ENCODE measurements at places on chromosomes 3 and 15. TPM values are rescaled to one million over a fixed set of nuclear protein-coding genes. Genes with fewer than 3 reads are reported as not detected.

Gene BNC1
- total RNA-seq = not detected

Gene GNAT1
- not detected for total RNA-seq

Gene CFAP44
- total RNA-seq = 8.8 TPM

Gene SMC4
- total RNA-seq = 32.2 TPM

Gene SUCNR1
- total RNA-seq = 0.69 TPM

Gene DOCK3
- 1.3 TPM for total RNA-seq

Gene TMEM212
- not detected for total RNA-seq

Gene TMC3
- total RNA-seq = 0.06 TPM

Gene BCL2A1
- total RNA-seq = 1.9 TPM

Gene GOLGA6L7
- not detected for total RNA-seq

Gene CCK
- 1.3 TPM for total RNA-seq

Gene RTP1
- total RNA-seq = not detected

Gene NMNAT3
- total RNA-seq = 5.9 TPM

Gene FETUB
- total RNA-seq = not detected

Gene ARPP21
- total RNA-seq = 0.40 TPM

Gene GOLGA8S
- 0.29 TPM for total RNA-seq

Gene TIMMDC1
- 114 TPM for total RNA-seq

Gene MOBP
- 0.14 TPM for total RNA-seq

Gene FMN1
- total RNA-seq = 18.2 TPM

Gene SH2D7
- total RNA-seq = 2.3 TPM

Gene RPL4
- total RNA-seq = 1,437 TPM

Gene SLC6A1
- total RNA-seq = 7.4 TPM

Gene AHSG
- total RNA-seq = 2.2 TPM

Gene IL20RB
- 0.66 TPM for total RNA-seq

Gene SEMA5B
- 1.7 TPM for total RNA-seq

Gene ZPLD1
- 14.2 TPM for total RNA-seq

Gene SLC9A9
- total RNA-seq = 12.2 TPM

Gene C3orf80
- total RNA-seq = 0.55 TPM

Gene FHIT
- total RNA-seq = 38.6 TPM

Gene CAV3
- not detected for total RNA-seq

Gene SIDT1
- 16.8 TPM for total RNA-seq

Gene PGBD4
- 1.2 TPM for total RNA-seq

Gene HIGD2B
- not detected for total RNA-seq

Gene FRMD5
- 3.3 TPM for total RNA-seq

Data from mucosa of gallbladder (tissue), 1 donor.